ENCODE measurements at places on chromosomes 3 and 15.

DNA sequence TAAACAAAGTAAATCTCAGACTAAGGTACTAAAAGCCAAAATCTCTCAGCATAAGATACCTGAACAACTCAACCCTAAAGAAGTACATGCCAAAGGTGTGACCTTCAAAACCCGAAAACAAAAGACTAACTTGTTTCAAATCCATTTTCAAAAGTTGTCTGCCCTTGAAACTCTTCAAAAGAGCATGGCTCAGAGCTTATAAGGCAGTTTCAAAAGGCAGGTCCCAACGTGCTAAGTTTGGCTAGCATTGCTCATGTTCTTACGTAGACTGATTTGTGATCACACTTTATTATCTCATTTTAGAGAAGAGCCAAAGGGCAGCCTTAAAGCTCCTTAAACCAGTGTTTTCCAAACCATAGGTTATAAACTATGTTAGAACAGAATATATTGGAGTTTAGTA lies 112.2 kb downstream of the FEZF2 start:
- DNase-seq: no peak

DNA sequence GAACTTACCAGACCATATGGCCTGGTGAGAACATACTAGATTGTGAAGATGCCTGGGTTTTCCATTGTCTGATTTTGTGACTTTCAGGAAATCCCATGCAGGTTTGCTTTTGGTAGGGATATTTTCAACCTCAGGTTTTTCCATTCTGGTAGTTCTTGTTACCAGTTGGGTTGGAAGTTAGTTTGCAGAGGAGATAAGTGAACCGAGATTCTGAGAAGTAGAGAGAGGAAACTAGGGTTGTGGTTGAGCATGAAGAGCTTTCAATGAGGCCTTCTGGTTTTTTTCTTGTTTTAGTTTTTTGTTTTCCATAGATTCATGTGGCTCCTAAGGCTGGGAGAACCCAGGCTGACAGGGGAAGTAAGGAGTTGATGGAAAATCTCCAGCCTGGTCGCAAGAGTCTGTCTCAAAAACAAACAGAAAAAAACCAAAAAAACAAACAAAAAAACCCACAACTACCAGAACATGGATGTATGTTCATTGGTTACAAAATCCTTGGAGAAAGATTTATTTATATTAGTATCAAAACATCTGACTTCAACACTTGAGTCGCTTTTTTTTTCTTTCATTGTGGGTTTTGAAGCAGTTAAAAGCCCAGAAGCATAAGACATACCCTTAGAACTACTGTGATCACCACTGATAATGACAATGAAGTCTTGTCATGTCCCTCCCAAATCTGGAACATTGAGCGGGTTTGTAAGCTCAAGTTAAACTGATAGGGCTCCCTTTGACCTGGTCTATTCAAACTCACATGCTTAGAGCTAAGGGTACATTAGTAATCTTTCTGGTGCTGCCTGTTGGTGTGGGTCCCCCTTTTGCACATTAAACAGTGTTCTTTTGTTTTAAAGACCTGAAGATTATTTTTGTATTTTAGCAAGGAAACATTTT lies 3.2 kb downstream of the GPR171 start:
- DNase-seq: no peak

GRCh38 chr3:185120126-185120525 lies 32.7 kb downstream of the C3orf70 start:
- DNase-seq: no peak

- DNase-seq: peak; percentile 26
These were observed 137.0 kb downstream of the KLF13 start for GRCh38 chr15:31463521-31464102.
